ENCODE measurements at places on chromosomes 7 and 10.

DNA sequence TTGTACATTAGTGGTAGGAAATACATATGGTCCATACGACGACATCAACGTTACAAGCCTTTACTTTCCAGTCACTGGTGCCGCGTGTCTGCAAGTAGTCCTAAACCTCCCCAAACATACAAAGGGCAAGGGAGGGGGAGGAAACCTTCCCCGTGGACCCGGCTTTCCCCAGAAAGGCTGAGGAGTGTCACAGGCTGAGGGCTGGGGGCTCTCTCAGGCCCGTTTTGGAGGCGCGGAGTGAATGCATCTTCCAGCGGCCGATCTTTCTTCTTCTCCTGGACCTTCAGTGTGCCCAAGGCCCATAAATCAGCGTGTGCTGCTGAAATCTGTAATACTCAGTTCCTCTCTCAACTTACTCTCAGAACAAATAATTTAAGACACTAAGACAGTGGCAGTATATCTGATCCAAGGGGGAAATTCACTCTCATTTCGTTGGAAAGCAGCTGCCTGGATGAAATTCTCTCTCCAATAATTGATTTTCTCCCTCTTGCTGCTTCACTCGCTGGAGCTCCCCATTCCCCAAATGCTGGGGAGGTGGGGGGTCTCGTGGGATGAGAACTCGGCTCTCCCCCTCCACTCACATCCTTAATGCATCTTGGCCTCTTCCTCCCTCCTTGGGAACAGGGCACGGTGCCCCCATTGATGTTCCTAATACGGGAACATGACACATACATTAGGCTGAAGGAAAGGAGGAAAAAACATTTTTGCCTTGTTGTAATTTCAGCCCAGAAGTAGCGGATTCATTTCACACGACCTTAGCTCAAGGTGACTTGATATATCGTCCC is 126.1 kb downstream of the ADARB2 start:
- DNase-seq, result no peak

GRCh38 chr10:117653170-117653515 is 110.6 kb downstream of the EMX2 start:
- DNase-seq, result no peak

DNA sequence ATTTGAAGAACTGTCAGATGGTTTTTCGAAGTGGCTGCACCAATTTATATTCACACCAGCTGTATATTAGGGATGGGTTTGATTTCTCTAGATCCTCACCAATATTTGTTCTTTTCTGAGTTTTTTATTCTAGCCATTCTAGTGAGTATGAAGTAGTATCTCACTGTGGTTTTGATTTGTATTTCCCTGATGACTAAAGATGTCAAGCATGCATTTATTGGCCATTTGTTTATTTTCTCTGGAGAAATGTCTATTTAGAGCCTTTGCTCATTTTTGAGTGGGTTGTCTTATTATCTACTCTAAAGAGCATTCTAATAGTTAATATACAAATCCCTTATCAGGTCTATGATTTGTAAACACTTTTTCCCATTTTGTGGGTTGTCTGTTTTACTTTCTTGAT is 123.9 kb downstream of the PCLO start:
- DNase-seq, result no peak

GRCh38 chr10:15346440-15347141 is 24.5 kb downstream of the FAM171A1 start:
- DNase-seq, result no peak

GRCh38 chr10:52949899-52950298 is 177.3 kb upstream of the MBL2 start:
- no peak for DNase-seq

- no peak for DNase-seq
These were observed 78.0 kb upstream of the GAD2 start for GRCh38 chr10:26138613-26139012.

- no peak for DNase-seq
These were observed 38.8 kb upstream of the ZRANB1 start for GRCh38 chr10:124903111-124903510.

DNA sequence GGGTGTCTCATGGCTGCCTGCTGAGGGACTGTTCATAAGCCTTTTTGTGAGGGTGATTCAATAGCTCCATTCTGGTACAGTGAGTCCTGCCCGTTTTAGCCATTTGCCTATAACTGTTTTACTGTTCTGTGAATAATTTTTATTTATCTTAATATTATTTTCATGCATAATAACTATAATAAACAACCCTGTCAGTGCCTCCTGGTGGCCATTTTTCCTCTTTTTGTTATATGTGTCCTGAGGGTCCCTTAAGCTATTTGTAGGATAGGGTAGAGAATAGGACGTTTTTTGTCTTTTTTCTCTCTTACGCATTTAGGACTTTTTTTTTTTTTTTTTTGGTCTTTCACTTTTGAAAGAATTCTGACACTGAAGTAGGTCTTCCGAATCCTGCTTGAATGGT is 2.9 kb downstream of the C1QL3 start:
- no peak for DNase-seq

DNA sequence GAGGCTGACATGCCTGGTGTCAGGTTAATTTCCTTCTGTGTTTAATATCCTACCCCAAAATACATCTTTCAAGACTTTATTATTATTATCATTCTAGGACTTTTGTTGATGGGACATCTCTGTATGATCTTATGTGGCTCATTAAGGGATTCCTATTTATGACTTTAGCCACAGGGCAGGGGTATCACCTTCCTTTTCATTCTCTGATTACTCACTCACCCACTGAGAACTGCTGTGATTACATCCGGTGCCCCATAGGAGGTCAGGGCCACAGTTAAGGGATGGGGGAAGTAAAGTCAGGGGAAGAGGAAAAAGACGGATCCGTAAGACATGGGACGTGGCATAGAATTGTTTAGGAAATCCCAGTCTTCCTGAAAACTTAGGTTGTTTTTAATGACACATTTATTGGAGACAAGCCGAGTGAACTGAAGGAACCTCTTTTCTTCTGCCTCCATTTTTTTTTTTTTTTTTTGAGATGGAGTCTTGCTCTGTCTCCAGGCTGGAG is 61.0 kb upstream of the PITRM1 start:
- no peak for DNase-seq

DNA sequence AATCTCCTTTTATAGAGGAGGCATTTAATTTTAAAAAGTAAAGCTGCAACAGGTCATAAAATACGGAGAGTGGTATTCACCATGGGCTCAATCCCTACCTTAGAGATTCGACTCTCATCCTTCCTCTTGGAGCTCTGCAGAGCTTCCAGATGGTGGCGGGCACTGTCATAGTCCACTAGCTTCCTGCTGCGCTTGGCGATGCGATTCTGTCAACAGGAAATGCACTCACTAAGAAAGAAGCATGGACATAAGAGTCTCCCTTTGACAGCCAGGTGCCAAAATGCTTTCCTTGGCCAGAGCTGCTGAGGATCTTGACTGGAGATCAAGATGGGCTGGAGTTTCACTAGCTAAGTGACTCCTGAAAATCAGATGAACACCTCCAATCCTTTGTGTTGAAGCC is 154.4 kb downstream of the AMPH start:
- DNase-seq, result no peak

DNA sequence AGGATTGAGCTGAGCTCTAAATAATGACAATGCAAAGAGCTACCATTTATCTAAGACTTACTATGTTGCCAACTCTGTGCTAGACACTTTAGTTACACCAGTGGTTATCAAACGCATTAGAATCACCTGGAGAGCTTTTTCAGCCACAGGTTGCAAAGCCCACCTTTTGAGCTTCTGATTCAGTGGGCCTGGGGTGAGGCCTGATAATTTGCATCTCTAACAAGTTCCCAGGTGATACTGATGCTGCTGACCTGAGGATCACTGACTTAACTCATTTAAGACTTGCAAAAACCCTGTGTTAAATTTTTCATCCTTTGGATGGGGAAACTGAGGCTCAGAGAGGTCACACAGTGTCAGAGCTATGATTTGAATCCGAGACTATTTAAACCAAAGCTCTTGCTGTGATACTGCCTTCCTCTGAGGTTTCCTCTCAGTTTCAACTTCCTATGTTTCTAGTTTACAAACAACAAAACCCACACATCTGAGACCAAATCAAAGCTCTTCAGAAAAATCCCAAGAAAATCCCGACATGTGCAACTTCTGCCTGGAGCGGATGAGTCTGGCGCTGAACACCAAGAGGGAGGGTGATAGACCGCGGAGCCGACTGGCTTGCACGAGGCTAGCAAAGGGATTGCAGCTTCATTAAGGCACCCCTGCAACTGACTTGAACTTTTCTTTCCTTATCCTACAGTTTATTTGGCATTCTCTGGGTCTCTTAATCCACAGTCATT is 124.9 kb downstream of the CYP26A1 start:
- DNase-seq, result no peak

DNA sequence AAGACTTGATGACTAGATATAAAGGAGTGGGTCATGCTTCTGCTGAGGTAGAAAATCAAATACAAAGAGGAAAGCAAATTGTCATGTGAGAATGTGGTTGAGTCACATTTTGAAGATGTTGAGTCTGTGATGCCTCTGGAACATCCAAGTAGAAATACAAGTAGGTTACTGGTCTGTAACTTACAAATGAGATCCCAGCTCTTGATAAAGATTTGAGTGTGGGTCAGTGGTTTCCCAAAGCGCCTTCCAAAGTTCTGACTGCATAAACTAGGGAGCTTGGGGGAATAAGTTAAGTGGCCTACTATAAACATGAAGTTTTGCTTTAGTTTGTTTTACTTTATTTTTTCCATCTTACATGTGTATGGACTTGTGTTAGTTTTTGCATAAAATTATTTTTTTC is 144.3 kb upstream of the ETV1 start:
- DNase-seq, result no peak

DNA sequence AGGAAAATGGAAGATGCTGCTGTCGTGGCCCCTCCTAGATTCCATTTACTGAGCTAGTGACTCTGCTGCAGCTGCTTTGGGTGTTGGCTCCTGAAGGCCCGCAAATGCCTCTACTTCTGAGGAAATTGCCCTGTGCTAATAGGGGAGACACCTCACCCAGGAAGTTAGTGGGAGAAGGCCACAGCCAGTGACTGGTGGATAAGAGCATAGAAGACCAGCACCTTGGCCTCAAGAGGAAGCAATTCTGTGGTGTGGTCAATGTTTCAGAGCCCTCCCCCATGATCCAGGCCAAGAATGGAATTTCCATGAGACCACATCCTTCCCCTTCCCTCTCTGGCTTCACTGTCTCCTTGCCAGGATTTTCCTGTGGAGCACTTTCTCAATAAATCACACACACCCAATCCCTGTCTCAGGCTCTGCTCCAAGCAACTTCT is 25.0 kb upstream of the FZD1 start:
- DNase-seq, result no peak

DNA sequence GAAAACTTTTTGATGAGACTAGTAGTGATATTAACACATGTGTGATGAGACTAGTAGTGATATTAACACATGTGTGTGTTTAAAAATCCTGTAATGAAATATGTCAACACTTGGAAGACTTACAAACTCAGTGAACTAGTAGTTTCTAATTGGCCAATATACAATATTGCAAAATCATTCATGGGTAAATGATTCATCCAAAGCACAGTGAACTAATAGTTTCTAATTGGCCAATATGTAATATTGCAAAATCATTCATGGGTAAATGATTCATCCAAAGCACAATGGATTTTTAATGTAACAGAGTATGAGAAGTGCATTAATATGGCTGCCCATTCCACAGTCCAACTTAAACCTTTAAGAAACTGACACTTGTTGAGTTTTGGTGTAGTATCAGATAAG is 77.8 kb downstream of the ATAD1 start:
- DNase-seq, result no peak

DNA sequence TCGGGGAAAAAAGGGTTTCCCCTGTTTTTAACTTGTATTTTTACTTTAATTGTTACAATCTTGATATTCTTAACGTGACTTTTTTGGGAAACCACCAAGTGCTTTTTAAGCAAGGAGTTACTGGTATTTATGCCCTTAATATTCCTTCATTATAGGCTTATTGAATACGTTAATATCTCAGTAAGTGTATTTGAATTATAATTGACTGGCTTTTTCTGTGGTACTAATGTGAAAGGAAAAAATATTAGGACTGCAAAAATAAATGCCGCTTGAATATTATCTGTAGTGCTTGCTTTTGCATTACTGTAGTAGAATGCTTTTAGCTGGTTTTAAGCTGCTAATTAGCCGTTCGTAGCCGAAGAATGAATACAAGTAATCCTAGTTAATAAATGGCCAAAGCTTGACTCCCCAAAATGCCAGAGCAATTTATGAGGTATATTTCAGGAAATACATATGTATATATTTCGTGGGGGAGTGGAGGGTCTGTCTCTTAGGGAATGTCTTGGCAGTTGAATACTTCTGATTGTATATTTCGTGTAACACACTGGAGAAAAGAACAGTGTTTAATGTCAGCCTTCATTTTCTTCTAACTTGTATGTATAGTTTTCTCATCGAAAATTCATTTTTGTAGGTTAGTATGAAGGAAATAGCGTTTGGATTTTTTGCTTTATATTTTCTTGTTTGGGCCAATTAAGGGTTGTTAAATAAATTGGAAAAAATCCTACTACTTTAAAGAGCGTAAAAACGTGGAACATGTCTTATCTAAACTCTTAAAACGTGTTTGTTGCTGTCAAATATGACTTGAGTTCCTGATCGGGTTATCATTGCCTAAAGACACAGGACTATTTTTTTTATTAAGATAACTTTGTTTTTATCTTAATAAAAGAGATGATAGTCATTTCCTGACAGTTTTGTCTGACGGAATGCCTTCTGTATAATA is 1.5 kb downstream of the PDCD4 start:
- no peak for DNase-seq

DNA sequence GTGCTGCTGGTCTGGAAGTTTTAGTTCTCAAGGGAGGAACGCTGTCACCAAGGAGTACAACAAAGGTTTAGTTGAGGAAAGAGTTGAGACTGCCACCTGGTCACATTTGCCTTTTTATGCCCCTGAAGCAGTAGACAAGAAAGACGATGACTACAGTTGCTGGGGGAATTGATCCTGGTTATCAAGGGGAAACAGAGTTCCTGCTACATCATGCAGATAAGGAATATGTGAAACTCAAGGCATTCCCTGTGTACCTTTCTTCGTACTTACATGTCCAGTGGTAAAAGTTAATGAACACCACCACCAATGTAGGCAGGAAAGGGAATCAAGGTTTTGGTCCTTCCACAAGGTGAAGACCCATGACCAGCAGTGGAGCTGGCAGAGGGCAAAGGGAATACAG is 31.8 kb downstream of the SLC35B4 start:
- no peak for DNase-seq

Data from stimulated activated effector memory CD8-positive, alpha-beta T cell treated with anti-CD3 and anti-CD28 coated beads, Interleukin-12 subunit alpha, Interleukin-12 subunit beta, amount 100 ng/mL, for 72 hours (primary cell).